ENCODE measurements at places on chromosomes 3 and 15.

- no peak for DNase-seq
Observed at GRCh38 chr3:136473716-136474326, 223.7 kb downstream of the PCCB start.

DNA sequence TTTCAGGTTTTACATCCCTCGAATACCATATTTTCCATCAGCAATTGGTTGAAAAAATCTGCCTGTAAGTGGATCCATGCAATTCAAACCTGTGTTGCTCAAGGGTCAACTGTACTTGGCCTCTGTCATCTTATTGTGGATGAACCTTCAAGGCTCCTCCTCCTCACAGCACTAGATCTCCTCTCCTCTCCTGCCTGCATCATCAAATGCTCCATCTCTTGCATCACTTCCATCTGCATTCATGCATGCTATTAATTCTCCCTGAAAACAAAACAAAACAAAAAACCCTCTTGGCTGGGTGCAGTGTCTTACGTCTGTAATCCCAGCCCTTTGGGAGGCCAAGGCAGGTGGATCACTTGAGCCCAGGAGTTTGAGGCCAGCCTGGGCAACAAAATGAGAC, 10.1 kb downstream of the BCL2L10 start:
- no peak for DNase-seq

- DNase-seq, result no peak
Observed at GRCh38 chr3:154307363-154307762, 16.9 kb downstream of the DHX36 start.

- no peak for DNase-seq
Observed at GRCh38 chr3:34203386-34203785, 405.0 kb downstream of the PDCD6IP start.

GRCh38 chr3:104908761-104909160, 457.9 kb upstream of the ALCAM start:
- DNase-seq, result no peak

DNA sequence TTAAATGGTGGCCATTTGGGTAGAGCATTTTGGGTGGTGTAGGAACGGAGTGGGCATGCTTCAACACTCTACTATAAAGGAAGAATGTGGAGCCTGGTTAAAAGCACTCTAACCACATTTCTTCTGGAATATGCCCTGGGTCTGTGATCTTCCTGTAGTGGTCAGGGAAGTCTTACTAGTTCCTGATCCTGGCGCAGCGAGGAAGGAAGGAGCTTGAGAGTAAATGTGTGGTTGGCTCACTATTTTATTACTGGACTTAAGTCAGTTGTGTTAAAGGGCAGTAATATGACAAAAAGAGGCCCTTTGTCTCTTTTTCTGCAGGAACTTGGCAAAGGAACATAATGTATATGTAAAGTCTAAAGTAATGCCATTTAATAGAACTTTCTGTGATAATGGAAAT, 197.6 kb upstream of the ZPLD1 start:
- DNase-seq, result no peak

DNA sequence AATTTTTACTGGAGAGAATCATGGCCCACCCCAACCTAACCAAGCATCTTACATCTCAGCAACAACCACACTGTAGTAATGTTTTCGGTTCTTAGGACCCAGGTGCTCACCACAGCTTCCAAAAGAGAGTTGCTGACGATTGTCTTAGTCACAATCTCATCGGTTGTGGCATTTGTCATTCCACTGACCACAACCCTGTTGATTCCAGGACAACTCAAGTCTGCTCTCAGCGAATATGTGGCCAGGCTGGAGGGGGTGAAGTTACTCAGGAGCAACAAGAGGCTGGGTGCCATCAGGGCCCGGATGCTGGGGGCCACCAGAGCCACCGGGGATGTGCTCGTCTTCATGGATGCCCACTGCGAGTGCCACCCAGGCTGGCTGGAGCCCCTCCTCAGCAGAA, 25.9 kb downstream of the GALNT15 start:
- DNase-seq, result no peak

DNA sequence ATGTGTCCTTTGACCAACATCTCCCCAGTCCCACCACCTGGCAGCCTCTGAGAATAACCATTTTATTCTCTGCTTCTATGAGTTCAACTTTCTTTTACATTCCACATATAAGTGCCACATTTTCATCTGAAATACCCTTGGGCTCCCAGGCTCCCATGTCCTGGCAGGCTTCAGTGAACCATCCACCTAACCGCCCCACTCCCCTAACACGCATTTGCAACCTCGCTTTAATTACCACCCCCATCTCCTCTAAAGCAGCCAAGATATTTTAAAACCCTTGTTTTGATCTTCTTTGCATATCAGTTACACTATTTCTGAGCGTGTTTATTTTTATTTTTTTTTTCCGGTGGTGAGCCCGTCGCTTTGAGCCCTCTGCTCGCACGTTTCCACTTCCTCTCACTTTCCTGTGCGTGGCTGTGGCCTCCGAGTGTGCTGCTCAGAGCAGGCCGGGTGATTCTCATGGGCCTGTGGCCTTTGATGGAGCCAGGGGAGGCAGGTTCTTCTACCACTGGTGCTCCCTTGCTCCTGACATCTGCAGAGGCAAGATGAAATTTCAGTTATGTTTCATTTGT, 195.4 kb upstream of the LPP start:
- no peak for DNase-seq

DNA sequence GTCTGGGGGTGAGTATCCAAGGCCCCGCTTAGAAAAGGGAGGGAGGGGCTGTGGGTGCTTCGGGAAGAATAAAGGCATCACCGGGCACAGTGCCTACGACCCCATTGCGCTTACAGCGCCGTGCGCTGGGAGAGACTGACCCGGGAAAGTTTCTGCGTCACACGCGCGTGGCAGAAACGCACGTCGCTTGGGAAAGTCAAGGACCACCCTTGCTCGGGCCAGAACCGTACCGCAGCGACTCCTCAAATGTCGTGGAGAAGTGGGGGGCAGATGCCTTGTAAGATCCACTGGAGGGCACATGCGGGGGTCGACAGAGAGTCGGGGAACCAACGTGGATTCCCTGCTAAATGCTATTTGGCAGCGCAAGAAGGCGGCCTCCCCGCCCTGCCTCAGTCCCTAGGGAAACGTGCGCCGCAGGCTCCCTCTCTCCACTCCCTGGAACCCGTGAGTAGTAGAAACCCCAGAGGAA, 2.4 kb downstream of the ADAMTS9 start:
- DNase-seq, result no peak

DNA sequence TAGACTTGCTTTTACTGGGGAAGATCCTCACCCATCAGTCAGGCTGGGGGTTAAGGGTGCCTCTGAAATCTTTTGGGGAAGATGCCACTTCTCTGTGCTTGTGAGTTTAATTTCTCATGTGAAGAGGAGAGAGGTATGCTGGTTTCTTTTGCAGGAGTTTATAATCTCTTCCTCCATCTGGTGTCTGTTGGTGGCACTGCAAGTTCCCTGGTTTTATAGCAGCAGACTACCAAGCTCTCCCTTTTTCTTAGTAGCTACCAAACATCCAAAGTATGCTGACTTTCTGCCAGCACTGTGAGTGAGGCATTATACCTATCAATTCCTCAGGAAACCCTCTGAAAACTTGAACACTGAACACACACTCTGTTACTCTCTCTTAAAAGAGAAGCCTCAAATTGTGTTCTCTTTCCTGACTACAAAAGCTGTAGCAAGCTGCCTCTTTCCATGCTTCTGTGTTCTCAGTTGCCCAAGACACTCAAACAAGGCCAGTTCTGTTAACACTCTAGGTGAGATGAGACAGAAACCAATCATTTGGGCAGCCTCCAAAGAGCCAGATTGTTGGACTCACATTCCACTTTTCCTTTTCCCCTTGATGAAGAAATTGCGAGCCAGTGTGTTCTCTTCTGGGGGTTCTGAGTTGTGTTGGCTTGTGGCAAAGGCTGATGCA, 299.5 kb downstream of the GAP43 start:
- DNase-seq, result no peak

DNA sequence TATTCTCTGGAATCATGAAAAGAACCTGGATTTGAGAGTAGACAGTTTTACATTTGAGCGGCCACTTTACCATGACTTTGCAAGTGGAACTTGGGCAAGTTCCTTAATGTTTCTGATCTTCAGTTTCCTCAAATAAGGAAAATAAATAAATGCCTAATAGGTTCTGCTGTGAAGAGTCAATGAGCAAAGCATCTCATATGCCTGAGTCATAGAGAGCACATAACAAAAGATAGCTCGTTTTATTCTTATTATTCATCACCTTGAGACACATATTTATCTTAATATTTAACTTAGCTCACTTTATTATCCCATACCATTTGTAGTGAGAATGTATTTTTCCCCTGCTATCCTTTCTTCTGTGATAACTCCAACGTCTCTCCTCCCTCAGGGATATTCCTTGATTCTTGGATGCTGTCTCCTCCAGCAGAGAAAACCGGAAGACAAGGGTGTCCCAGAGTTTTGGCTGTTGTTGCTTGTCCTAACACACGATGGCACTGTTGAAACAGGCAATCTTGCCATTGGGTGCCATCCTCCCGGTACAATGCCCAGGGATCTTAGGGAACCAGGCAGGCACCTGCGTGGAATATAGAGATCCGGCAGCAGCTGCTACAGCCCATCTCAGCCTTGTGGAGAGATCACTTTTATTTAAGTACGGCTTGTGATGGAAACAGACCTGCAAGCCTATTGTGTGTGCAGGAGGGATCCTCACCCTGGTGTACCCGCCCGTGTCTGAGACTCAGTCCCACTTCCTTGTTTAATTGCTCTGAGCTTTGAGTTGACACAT, 33.3 kb upstream of the VPS33B start:
- no peak for DNase-seq

DNA sequence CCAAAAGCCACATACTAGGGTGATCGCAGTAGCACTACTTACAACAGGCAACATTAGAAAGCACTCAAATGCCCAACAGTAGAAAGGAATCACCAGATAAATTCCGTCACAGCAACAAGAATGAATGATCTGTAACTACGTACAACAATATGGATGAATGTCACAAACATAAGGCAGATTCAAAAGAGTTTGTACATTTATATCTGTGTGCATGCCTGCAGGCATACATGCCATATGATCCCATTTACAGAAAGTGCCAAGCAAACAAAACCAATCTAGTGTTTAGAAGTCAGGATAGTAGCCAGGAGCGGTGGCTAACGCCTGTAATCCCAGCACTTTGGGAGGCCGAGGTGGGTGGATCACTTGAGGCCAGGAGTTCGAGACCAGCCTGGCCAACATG, 3.5 kb downstream of the IL17RB start:
- no peak for DNase-seq
